Neural progenitor cell (in vitro differentiated cells): ENCODE measurements at places on chromosomes 4 and X. TPM values are rescaled to one million over a fixed set of nuclear protein-coding genes. Genes with fewer than 3 reads are reported as not detected.

DNA sequence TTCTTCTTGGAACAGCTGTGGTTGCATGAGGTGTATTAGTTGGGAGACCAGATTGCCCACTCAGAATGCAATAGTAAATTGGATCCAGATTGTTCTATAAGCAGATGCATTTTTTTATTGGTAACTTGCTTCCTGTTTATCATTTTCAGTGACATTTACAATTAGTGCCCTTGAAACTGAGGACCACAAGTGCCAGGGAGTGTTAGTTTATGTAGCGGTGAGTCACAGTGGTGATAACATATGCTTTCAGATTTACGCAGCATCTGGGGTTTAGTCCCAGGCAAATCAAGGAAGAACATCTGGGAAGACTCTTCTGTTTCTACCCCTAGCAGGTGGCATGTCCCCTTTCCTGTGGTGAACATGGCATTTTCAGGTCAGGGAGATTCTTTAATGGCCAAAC, 24.1 kb downstream of the FRMPD4 start:
- no peak for DNase-seq
- no peak overlapping the region for H3K4me3 ChIP-seq
- H3K27ac ChIP-seq: no peak overlapping the region
- no peaks in the 10 kb centered on the region for H3K36me3 ChIP-seq

GRCh38 chrX:153522259-153522658, 4.8 kb downstream of the ATP2B3 start:
- H3K27me3 ChIP-seq: peaks cover 48% of the 10 kb centered on the region
- no peak overlapping the region for H3K27ac ChIP-seq
- no peaks in the 10 kb centered on the region for H3K4me1 ChIP-seq
- no peak for DNase-seq
- no peak overlapping the region for H3K4me3 ChIP-seq

DNA sequence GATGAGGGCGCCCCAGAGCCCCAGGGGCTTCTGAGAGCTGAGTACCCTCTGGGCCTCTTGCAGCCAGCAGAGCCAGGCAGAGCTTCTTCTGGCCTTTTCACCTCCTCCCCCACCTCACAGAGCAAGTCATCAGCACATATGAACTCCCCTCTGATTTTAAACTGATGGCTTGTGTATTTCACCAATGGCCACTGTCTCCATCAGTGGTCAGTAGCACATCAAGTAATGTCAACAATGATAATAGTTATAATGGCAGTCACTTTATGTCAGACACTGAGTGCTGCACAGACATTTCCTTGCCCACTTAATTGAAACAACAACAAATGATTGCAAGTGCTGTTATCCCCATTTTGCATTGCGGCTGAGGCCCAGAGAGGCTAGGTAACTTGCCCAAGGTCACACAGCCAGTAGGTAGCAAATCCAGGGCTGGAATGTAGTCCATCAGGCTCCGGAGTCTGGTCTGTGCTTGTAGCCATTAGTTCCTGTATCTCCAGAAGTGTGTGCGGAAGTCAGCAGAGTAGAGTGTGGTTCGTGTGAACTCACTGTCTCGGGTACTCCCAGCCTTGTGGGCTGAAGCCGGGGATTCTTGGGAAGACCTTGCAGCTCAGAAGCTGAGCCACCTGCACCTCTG, 3.0 kb downstream of the ATP2B3 start:
- no peak overlapping the region for H3K27ac ChIP-seq
- peaks cover 67% of the 10 kb centered on the region for H3K27me3 ChIP-seq
- DNase-seq: no peak
- no peaks in the 10 kb centered on the region for H3K36me3 ChIP-seq
- no peaks in the 10 kb centered on the region for H3K4me1 ChIP-seq

L1CAM gene
- 0.49 and 1.7 TPM in 2 replicates for total RNA-seq

MAP7D2 gene
- 2.0 and 2.6 TPM in 2 replicates for total RNA-seq

- DNase-seq: no peak
- no peaks in the 10 kb centered on the region for H3K36me3 ChIP-seq
- no peaks in the 10 kb centered on the region for H3K4me1 ChIP-seq
- no peaks in the 10 kb centered on the region for H3K27me3 ChIP-seq
- H3K4me3 ChIP-seq: no peak overlapping the region
Measured at GRCh38 chrX:123093792-123094191, 90.3 kb upstream of the GRIA3 start.

NPY2R gene
- total RNA-seq: 6.1 and 8.5 TPM in 2 replicates

GRCh38 chr4:73507541-73507940, 26.0 kb downstream of the AFM start:
- H3K4me3 ChIP-seq: no peak overlapping the region
- DNase-seq: no peak
- H3K4me1 ChIP-seq: no peaks in the 10 kb centered on the region

- H3K36me3 ChIP-seq: no peaks in the 10 kb centered on the region
- no peak overlapping the region for H3K27ac ChIP-seq
- no peaks in the 10 kb centered on the region for H3K4me1 ChIP-seq
- no peak for DNase-seq
Measured at GRCh38 chr4:163335384-163335783, 3.0 kb upstream of the NPY1R start.

GRCh38 chr4:31383767-31384166, 663.6 kb downstream of the PCDH7 start:
- no peaks in the 10 kb centered on the region for H3K4me1 ChIP-seq
- no peak overlapping the region for H3K27ac ChIP-seq
- no peak overlapping the region for H3K4me3 ChIP-seq
- no peak for DNase-seq

DNA sequence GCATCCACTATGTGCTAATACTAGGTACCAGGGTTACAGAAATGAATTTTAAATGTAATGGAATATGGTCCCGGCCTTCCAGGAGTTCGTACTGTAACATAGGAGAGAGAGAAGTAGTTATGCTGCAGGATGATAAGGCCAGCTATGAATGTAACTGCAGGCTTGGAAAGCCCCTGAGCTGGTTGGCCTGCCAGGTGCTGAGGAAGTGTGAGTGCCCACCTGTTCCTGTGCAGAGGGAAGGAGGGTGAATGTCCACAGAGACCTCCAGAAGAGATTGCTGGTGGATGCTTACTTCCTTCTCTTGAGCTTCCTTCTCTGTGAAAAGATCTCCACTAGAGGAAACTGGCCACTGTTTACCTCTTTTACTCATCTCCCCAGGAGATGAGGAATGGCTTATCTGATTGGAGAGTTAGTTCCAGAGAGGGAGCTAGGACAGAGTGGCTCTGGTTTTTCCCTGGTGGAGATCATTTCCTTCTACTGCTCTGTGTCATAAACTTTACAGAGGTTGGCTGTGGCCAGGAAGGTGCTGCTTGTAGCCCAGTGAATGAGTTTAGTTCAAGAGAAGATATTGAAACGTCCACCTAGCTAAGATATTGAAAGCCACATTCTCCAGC, 114.0 kb upstream of the LNX1 start:
- H3K27ac ChIP-seq: no peak overlapping the region
- H3K27me3 ChIP-seq: no peaks in the 10 kb centered on the region
- no peaks in the 10 kb centered on the region for H3K36me3 ChIP-seq
- H3K4me1 ChIP-seq: peaks cover 10% of the 10 kb centered on the region
- DNase-seq: no peak

DNA sequence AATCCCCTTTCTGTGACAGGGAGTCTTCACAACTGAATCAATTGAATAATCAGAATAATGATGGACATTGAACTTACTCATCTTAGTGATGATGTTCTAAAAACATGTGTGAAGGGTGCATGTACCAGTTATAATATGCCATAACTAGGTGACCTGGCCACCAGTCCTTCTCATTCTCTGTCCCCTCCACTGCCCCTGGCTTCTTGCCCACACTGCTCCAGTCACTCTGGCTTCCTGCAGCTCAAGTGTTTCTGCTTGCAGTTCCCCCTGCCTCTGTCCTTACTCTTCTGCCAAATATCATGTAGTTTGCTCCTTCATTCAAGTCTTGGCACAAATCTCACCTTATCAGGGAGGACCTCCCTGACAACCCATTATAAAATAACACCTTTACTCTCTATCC, 168.1 kb upstream of the SLC7A11 start:
- H3K27ac ChIP-seq: no peak overlapping the region
- no peaks in the 10 kb centered on the region for H3K4me1 ChIP-seq
- H3K36me3 ChIP-seq: no peaks in the 10 kb centered on the region
- H3K27me3 ChIP-seq: no peaks in the 10 kb centered on the region

DNA sequence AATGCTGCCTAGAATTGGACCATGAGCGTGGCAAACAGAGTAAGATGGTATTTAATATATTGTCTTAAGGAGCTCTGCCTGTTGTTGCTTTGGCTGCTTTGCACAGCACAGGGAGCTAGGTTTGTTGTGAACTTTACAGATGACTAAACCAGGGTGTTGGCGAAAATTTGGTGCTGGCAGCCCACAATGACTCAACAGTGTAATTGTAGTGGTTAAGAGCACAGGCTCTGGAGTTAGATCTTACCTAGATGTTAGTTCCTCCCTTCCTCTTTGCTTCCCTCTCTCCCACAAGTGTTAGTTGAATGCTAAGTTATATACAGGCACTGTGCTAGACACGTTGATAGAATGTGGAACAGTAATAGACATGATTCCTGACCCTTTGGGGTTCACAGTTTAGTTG, 128.9 kb upstream of the TRPC5 start:
- no peak overlapping the region for H3K27ac ChIP-seq
- H3K27me3 ChIP-seq: no peaks in the 10 kb centered on the region
- no peaks in the 10 kb centered on the region for H3K36me3 ChIP-seq
- DNase-seq: no peak

CSAG2 gene
- total RNA-seq: not detected in 2 replicates

DNA sequence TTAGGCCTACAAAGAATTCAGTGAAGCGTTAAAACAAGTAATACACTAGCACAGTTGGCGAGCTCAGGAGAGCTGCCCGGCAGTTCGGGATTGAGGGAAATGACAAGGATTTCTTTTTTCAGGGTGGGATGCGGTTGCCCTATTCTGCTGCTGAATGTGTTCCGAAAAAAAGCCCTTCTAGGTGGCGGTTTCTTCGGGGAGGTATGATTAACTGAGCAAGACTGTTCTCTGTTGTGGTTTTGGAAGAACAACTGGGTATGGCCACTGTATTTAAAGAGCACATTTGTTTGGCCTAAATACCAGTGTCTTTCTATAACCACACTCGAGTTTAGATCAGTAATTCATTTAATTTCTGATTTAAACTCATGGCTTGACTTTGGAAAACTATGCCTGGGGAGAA, 459.7 kb upstream of the FAT1 start:
- H3K4me1 ChIP-seq: peaks cover 63% of the 10 kb centered on the region
- H3K27ac ChIP-seq: peak overlapping the region; percentile 62
- H3K4me3 ChIP-seq: no peak overlapping the region
- peak; percentile 88 for DNase-seq
- no peaks in the 10 kb centered on the region for H3K27me3 ChIP-seq
- H3K36me3 ChIP-seq: no peaks in the 10 kb centered on the region

- H3K27ac ChIP-seq: no peak overlapping the region
- no peaks in the 10 kb centered on the region for H3K36me3 ChIP-seq
- H3K27me3 ChIP-seq: no peaks in the 10 kb centered on the region
- H3K4me1 ChIP-seq: no peaks in the 10 kb centered on the region
Measured at GRCh38 chr4:113849771-113850170, 88.2 kb upstream of the CAMK2D start.

DNA sequence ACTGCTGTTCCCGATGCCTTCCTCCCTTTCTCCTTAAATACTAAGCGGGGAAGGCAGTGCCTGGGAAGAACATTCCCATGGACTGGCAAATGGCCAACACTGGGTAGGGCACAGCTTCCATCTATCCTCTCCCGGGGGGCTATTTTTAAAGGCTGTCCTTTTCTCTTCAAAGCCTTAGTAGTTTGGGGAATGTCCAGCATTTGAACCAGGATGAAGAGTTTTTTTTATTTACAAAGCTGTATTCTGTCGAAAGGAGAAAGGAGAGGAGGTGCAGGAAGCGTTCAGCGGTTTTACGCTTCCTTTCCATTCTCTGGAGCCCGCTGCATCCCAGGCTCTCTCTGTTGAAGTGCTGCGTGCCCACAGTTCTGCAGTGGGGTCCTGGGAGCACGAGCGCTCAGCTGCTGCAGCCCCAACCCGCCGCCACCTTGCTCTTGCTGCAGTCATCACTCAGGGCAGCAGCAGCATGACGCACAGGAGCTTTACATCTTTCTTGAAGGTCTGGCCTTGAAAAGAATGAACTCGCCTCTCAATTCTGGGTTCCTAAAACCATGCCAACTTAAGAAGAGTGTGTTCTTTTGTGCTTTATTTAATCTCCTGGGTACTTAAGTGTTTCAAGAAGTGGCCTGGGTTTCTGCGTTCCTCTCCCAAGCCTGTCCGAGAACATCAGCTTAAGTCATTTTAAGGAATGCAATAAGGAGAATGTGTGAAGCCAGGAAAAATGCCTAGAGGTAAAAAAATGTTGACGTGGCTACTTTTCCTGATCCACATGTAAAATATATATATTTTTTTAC, 427.2 kb downstream of the MAPK10 start:
- H3K4me3 ChIP-seq: no peak overlapping the region
- H3K27ac ChIP-seq: peak overlapping the region; percentile 69
- DNase-seq: peak; percentile 41
- no peaks in the 10 kb centered on the region for H3K27me3 ChIP-seq
- H3K36me3 ChIP-seq: no peaks in the 10 kb centered on the region
- H3K4me1 ChIP-seq: peaks cover 56% of the 10 kb centered on the region

GRCh38 chrX:39137363-39137954, 336.2 kb downstream of the MID1IP1 start:
- H3K27me3 ChIP-seq: no peaks in the 10 kb centered on the region
- DNase-seq: no peak
- no peaks in the 10 kb centered on the region for H3K36me3 ChIP-seq
- no peak overlapping the region for H3K4me3 ChIP-seq
- no peak overlapping the region for H3K27ac ChIP-seq
- no peaks in the 10 kb centered on the region for H3K4me1 ChIP-seq
